ENCODE measurements at places on chromosomes 16 and 17. TPM values are rescaled to one million over a fixed set of nuclear protein-coding genes. Genes with fewer than 3 reads are reported as not detected.

DRC3 gene
- 0.97 TPM for total RNA-seq

CD300H gene
- not detected for total RNA-seq

SULT1A4 gene
- total RNA-seq: 0.43 TPM

HAS3 gene
- 0.32 TPM for total RNA-seq

DNAI2 gene
- total RNA-seq: not detected

PRDM7 gene
- not detected for total RNA-seq

PLCG2 gene
- 0.64 TPM for total RNA-seq

SYT17 gene
- total RNA-seq: under 0.01 TPM

DDX42 gene
- 85.9 TPM for total RNA-seq

C1QL1 gene
- 0.43 TPM for total RNA-seq

GCGR gene
- not detected for total RNA-seq

CDRT15 gene
- not detected for total RNA-seq

PABPN1L gene
- not detected for total RNA-seq

All from fibroblast of villous mesenchyme (primary cell).